CD4-positive, alpha-beta T cell treated with Interleukin-6 at 100 ng/mL for 8 hours (primary cell): ENCODE measurements at places on chromosomes 5 and 9.
A peak's percentile ranks its signal among the peaks of the same experiment; 100 is the strongest.

DNA sequence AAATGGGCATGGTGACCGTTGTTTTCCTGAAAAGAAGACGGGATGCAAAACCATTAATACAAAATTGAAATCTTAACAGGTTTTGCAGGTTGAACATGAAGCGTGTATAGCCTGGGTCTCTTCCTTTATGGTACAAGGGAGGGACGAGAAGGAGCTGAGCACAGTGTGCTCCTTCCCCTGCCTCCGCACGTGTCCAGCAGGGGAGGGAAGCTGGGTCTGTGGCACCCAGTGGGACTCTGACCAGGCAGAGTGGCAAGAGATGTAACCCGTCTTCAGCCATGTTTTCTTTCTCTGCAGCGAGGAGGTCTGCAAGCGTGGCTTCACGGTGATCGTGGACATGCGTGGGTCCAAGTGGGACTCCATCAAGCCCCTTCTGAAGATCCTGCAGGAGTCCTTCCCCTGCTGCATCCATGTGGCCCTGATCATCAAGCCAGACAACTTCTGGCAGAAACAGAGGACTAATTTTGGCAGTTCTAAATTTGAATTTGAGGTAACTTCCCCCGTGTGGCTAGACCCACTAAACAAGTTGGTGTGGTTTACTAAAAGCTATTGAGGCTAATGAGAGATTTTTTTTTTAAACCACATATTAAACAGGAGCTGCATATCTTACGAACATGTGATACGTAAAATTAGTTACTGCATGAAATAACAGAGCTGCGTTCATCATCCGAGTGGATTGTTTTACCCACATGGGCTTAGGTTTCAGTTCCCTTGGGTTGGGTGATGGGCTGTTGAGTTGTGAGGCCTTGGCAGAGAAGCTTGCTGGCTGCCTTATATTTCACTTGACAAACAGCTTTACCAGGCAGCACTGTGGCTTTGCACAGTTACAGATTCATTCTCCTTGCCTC lies 143.7 kb downstream of the TRIO start:
- no peak for DNase-seq

- DNase-seq, result no peak
Measured at GRCh38 chr9:37386988-37387387, 35.5 kb upstream of the GRHPR start.

DNA sequence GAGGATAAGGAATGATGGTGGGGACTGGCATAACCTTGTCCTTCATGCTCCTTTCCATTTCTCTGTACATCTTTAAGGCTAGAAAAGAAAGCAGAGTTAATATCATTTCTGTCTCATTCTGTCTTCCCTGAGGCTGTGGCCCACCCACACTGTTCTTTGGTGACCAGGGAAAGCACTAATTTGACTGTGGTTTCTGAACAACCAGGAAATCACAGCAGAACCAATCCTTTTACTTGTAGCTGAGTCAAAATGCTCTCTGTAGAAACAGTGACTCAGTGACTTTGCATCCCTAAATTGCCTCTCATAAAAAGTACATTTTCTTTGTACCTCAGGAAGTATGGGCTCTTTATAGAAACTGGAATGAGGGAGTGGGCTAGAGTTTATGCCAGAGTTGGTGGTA lies 28.1 kb downstream of the IL33 start:
- no peak for DNase-seq

GRCh38 chr9:112174222-112174964 lies 704 bp downstream of the SUSD1 start:
- DNase-seq, result peak; percentile 70

GRCh38 chr5:56910210-56910965 lies 992 bp downstream of the SETD9 start:
- DNase-seq, result no peak

DNA sequence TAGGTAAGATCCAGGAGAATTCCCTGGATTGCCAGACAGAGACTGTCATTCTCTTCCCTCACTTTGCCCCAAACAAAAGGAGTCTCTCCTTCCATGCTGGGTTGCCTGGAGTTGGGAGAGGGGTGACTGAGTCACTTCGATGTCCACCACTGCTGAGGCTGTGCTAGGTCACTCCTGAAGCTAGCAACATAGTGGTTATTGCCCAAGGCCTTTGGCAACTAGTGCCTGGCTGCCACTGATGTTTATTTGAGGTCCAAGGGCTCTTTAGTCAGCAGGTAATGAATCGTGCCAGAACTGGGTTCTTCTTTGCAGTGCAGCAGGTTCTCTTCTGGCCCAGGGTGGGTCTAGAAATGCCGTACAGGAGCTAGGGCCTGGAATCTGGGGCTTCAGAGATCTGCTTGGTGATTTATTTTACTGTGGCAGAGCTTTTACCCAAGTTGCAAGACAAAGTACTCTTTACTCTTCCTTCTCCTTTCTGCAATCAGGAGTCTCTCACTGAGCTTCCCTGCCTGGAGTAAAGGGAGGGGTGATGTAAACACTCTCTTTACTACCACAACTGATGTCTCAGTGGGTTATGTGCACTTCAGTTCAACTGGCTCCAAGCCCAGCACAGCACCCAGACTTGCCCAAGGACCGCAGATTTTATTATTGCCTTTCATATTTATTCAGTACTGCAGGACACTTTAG lies 155.7 kb upstream of the SH3GL2 start:
- DNase-seq, result no peak

DNA sequence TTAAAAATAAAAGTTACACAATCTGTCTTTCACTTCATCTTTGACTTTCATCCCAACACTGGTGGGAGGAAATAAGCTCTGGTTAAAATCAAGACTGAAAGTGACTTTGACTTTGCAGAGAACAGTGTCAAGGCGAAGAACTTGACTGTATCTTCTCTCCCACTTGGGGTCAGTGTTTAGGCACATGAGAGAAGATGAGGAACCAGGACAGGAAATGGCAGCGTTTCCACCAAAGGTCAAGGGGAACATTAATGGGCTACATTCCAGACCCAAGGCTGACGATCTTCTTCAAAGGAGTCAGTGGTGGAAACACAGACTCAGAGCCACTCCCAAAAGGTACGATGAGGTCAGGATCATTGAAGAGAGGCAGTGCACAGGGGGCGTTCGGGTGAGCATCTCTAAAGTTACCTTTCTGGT lies 409.5 kb downstream of the ARHGEF28 start:
- DNase-seq, result no peak

- DNase-seq, result no peak
Measured at GRCh38 chr5:3414371-3414770, 181.3 kb upstream of the IRX1 start.
